ENCODE measurements at places on chromosomes 7 and 10.

- no peak for DNase-seq
Observed at GRCh38 chr10:71316056-71316785, 2.8 kb upstream of the SLC29A3 start.

DNA sequence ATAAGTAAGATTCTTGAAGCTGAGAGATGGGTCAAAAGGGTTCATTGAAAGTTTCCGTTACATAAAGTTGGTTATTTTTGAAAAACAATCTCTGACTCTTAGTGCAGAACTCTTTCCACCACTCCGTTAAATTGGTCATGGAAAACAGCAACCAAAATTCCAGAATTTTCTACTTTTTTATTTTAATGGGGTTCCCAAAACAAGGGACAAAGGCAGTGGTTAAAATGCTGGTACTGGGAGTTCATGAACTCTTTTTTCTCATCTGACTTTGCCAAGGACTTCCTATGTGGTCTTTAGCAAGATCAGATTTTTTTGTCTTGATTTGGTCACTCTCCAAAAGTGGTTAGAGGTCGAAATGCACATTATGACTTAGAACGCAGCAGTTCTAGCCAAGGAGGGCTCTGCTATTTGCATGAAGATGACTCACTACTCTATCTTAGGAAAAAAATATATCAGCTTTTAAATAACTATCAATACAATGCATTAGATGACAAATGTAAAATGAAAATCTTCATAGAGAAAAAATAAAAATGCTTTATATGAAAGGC is 145.7 kb downstream of the REEP3 start:
- no peak for DNase-seq

DNA sequence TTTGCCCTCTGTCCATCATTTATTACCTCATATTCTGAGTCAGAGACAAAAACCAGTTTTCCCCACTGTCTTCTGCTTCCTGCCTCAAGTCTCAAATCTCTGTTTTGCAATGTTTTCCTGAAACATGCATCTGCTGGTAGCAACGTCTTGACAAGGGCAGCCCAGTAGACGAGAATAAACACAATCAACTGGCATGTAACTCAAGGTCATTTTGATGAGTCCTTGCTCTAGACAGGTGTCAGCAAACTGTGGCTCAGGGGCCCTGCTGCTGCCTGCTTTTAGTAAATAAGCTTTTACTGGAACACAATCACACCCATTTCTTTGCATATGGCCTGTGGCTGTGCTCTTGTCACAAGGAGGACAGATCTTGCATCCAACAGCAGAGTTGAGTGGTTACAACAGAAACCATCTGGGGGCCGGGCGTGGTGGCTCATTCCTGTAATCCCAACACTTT is 59.8 kb downstream of the ITIH5 start:
- DNase-seq, result no peak

DNA sequence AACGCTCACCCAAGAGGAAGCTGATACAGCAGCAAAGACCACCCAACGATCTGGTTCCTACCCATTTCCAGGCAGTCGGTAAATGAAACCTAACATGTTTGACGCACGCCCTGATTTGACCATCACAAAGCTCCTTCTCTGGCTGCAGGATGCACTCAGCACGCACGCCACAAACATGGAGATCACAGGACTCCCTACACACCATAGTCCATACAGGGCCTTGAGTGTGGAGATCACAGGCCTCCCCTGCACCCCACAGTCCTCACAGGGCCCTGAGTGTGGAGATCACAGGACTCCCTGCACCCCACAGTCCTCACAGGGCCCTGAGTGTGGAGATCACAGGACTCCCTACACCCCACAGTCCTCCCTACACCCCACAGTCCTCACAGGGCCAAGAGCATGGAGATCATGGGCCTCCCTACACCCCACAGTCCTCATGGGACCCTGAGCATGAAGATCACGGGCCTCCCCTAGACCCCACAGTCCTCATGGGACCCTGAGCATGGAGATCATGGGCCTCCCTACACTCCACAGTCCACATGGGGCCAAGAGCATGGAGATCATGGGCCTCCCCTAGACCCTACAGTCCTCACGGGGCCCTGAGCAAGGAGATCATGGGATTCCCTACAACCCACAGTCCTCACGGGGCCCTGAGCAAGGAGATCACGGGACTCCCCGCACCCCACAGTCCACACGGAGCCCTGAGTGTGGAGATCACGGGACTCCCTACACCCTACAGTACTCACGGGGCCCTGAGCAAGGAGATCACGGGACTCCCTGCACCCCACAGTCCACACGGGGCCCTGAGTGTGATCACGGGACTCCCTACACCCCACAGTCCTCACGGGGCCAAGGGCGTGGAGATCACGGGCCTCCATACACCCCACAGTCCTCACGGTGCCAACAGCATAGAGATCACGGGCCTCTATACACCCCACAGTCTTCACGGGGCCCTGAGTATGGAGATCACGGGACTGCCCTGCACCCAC is 409.2 kb downstream of the DNAJB6 start:
- no peak for DNase-seq

DNA sequence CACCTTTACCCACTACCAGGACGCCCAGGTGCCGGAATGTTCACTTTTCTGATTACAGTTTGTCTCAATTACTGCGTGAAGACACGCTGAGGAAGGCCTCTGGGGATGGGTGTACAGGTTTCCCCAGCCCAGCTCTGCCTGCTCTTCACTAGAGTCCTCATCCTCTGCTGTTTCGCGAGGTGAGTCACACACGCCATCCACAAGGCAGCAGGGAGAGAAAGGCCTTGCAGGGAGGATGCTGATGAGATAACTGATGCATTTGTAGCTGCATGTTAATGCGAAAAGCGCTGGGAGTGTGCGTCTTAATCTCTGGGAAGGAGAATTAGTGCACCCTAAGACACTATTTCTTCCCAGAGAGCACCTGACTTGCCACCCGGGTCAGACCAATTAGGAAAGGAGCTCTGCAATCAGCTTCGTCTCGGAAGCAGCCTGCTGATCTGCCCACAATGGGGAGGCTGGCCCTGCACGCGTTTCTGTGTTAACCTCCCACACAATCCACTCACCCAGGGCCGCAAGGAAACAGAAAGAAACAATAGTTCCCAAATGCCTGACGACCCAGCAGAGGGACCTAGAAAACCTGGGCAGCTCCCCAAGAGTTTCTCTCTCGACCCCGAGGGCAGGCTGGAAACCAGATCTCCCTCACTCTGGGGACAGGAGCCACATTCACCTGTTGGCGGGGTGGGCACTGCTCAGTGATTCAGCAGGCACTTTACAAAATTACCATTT is 578.7 kb downstream of the GLRX3 start:
- DNase-seq, result no peak

- DNase-seq, result no peak
Observed at GRCh38 chr10:49651039-49651835, 28.2 kb upstream of the C10orf53 start.

- DNase-seq, result no peak
Observed at GRCh38 chr10:48685731-48686130, 1.1 kb downstream of the WDFY4 start.

DNA sequence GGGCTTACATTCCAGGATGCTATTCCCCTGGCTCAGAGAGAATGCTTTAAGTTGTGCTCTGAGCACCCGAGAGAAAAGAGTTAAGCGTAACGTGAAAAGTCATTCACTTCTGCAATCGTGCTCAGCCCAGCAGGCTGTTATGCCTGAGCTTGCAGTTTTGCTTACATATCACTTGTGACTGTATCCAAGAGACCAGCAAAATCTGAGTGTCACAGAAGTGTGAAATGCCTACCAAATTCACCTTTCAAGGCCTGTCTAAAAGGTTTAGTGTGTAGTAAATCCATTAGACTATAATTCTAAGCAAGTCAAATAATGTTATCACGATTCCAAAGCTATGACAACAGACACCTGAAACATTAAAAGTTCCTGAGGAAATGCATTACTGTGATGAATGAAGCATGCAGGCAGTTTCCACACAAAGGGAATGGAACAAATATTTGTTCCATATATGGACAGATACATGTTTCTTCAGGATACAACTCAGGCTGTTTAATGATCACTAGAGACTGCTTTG is 20.1 kb downstream of the ITGB1 start:
- DNase-seq, result no peak

GRCh38 chr10:85916286-85916685 is 450.3 kb downstream of the GRID1 start:
- DNase-seq, result no peak

Measured in SW480 (cell line).